ENCODE measurements at places on chromosomes 2 and 18.

DNA sequence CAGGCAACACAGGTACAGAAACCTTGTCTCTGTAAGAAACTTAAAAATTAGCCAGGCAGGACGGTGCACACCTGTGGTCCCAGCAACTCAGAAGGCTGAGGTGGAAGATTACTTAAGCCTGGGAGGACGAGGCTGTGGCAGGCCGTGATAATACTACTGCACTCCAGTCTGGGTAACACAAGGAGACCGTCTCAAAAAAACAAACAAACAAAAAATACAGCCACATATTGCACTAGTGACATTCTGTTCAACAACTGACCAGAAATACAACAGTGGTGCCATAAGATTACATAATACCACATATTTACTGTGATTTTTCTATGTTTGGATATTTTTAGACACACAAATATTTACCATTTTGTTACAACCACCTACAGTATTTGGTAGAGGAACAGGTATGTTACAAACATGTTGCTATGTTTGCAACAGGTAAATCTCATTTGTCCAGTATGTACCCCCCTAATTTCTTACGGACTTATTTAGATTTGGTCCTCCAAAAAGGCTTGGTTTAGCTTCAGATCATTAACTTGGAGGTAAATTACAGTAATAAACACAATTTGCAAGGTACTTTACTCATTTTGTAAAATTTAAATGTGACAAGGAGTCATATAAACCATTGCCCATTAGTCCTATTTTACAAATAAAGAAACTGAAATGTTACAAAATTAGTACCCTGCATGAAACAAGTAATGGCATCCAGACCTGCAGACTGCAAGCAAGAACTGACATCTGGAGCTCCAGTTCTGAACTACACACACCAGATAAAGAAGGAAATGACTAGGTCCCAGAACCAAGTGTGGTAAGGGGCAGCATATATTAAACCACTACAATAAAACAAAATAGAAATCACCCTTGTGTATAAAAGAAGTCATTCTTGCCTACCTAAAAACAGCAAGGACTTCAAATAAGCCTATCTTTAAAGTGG, 36.8 kb downstream of the TRIP12 start:
- no peak for DNase-seq

- no peak for DNase-seq
These were observed 448.1 kb downstream of the TSN start for GRCh38 chr2:122203523-122203922.

DNA sequence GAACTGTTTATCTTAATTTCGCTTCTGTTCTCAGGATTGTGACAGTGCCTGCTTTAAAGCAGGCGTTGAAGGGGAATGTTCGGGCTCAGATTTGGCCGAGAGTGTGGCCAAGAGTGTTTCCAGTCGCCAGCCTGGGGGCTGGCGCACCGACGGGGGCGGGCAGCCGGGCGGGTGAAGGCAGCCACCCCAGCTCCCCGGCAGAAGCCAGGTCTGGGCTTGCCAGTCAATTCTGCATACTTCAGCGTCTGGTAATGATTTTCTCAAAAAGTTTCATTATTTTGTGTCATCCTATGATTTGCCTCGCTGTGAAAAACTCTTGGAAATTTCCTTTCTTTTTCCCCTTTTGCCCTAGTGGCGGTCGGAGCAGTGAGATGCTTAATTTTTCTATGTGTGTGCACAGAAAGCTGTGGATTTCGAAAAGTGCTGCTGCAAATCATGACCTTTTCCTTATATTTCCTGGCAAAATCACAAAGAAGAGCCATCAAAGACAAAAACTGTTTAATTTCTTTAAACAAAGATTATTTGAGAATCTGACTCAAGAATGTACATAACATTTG, 856 bp downstream of the FAM228A start:
- DNase-seq: no peak

GRCh38 chr2:239259603-239260298, 141.1 kb downstream of the HDAC4 start:
- DNase-seq: peak; percentile 38

DNA sequence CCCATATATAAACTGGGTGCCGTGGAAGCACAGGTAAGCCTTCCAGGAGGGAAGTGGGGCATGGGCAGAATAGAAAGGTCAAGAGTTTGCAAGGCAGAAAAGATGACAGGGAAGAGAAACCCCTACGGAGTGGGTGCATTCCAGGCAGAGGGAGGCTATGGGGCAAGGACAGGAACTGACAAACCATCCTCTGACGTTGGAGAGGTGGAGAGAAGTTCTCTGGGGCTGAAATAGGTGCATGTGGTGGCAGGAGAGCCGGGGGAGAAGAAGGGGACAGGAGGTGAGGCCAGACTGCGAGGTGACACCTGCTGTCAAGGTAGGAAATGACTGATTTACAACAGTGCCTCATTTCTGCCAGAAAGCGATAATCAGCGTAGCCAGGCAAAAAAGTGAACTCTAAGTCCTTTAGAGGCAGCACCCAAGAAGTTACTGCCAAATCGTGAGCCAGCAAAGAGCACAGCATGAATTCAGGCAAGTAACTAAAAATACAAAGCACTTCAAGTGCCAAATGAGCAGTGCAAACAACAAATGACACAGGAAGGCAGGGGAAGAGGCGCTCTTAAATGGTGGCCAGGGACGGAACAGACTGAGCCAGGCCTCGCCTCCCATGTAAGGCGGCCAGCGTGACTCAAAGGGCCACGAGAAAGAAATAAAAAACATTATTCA, 113.3 kb upstream of the ACVR1C start:
- peak; percentile 46 for DNase-seq

GRCh38 chr2:234635284-234635683, 138.4 kb upstream of the ARL4C start:
- no peak for DNase-seq

- DNase-seq: no peak
These were observed 6.9 kb upstream of the ERICH2 start for GRCh38 chr2:170763232-170763631.

DNA sequence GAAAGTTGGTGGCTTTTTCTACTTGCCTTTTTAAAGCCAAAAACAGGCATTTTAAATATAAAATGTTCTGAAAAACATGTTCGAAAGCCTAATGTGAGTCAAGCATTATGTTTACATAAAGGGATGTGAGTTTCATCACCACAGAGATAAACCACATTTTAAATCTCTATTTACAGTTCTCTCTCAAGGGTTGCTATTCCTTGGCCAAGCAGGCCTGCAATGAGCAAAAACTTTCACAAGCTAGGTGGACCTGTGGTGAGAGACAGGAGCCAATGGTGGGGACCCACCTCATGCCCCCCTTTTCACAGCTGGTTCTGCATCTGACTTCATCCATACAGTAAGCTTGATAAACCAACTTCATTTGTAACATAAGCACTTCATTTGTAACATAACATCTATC, 65.1 kb downstream of the CUL3 start:
- DNase-seq: no peak

- DNase-seq: no peak
These were observed 206.0 kb upstream of the PARD3B start for GRCh38 chr2:204339212-204339715.

DNA sequence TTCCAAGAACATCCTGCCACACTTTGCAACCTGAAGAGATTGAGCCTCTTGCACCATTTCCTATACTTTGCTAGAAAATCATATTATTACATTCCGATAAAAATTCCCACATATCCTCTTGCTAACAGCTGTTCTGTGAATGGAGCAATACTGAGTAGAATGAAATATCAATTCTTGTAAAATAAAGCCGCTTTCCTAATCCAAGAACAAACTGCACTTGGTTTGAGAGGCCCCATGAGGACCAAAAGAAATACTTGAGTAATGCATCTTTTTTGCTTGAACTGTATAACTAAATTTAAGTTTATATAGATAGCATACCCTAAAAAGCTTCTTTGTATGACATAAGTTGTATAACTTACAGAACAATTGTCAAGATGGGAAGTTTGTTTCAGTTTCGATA, 632.4 kb upstream of the SLC8A1 start:
- no peak for DNase-seq

DNA sequence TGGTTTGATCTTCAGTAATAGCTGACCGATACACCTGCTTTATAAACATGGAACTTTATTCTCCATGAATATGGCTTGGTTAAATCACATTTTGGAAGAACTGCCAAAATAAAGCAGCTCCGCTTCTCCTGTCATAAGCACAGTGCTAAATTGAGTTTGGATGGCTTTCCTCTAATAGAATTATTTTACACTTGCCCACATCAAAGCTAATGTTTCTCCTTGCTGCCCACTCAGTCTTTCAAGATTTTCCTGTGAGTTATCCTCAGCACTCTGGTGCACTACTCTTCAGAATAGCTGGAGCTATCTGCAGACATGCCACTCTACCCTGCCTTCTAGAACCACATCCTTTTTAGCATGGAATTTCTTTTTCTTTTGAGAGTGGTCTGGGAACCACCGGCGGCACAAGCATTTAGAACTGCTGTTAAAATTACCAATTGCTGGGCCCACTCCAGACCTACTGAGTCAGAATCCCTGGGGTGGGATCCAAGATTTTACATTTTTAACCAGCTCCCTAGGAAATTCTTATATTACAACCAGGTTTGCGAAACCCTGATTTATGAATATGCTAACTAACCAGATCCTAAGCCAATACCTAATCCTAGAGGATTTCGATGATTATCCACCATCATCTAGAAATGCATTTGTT, 283.3 kb downstream of the AFF3 start:
- no peak for DNase-seq

DNA sequence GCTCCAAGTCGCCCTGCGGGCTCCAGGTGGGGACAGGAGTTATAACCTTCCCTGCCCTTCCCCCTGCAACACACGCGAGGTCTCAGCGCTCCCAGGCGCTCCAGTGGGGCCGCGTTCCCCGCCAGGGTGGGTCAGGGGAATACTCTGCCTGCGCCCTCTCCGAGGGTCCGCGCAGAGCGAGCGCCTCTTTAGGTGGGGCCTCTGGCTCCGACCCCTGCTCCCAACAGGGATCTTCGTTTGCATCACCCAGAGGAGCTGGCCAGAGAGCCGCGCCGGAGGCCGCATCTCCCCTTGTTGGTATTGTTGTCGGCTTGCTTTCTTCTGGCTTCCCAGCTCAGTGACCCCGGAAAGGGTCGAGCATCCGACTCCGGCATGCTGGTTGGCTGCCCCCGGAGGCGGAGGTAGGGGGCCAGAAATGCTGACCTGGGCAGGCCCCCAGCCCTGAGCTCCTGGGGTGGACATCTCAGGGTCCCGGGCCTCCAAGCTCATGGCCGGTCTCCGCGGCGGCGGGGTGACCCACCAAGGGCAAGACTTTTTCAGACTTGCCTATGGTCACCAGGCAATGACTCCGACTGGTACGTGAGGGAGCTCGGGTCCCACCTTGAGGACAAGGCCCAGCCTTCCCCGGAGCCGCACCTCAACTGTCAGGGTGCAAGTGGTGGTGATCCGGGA, 11.2 kb upstream of the EN1 start:
- no peak for DNase-seq

DNA sequence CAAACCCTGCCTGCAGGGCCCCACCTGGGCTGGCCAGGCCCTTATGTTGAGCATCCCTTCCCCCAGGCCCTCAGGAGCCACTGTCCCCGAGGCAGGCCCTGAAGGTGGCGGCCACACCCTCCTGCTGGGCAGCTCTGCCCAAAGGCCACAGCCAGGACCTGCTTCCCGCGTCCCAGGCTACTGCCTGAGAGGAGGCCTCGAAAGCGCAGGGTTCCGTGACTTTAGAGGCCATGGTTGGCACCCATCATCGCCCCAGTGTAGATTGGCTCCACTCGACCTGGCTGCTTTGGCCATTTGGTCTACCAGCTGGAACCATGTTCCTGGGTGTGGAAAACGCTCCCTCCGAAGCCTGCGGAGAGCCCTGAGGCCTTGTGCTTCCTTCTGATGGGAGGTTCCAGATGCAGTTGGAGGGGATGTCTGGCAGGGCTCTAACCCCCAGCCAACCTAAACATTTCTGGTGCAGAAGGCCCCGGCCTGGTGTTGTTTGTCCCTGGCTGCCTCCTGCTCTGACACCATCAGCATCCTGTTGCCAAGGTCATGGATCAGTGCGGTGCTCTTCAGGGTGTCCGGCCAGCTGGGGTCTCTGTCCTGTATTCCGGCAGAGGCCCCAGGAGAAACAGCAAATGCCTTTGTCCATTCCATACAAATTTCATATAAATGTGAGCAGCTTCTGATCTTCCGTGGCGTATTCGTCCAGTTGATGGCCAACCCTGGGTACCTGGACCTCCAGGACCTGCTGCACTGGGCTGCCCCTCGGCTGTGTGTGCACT, 14.7 kb downstream of the CAPN10 start:
- DNase-seq: peak; percentile 28

DNA sequence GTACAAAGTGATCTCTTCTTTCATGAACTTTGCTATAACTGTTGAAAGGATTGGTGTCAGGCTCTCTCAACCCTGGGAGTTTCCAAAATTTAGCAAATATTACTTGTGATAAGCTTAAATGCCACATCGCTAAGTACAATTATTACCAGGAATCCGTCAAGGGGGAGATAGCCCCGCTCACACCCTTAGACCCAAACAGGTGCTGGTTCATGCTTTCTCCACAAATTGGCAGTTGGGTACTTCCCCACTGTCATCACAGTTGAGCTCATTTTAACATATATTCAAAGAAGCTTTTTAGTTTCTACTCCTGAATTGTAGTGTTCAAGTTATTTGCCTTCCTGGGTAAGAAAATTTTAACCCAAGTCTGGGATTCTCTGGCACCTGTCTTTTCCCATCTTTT, 29.8 kb upstream of the EPB41L5 start:
- no peak for DNase-seq

- no peak for DNase-seq
These were observed 142.7 kb upstream of the CREB1 start for GRCh38 chr2:207387001-207387571.

- DNase-seq: no peak
These were observed 221.6 kb downstream of the LPIN1 start for GRCh38 chr2:11967946-11968465.

DNA sequence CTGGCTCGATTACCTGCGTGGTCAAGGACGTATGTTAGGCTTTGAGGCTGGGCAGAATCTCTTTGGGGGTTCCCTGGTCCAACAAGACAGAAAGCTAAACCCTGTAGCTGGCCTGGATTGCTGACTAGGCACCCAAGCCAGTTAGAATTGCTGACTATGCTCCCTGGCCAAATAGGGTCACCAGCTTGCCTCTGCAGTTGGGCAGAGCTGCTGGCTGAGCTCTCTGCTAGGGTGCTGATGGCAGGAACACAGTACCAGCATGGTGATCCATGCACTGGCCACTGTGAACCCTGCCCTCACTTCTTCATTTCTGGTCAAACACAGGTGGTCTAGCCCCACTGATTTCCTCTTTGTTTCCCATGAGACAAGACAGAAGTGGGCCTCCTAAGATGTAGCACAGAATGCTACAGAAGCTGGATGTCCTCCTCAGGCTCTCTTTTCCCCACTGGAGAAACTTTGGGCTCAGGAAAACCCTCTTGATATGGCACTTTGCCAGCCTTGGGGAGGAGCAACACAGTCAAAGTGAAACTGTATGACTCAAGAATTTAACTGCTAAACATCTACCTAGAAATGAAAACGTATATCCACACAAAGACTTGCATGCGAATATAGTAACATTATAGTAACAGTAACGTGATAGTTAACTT, 20.8 kb downstream of the SP140L start:
- no peak for DNase-seq

DNA sequence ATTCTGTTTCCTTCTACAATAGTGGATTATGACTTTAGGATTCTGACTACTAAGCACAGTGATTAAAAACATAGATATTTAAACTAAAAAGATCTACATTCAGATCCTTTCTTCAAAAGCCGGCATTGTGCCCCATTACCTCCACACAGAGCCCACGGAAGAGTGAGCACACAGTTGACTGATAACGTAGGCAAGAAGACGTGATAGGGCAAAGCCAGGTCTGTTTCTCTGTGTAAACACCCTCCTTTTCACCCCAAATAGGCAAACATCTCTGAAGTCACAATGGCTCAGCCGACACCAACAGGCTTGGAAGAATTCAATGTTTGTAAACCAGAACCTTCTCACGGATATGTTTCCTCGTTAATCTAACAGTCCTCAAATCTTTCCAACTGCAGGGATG, 302.9 kb downstream of the CMPK2 start:
- no peak for DNase-seq

Data from dorsolateral prefrontal cortex (tissue), 122 donors.